ENCODE measurements at places on chromosomes 3 and 15.

DNA sequence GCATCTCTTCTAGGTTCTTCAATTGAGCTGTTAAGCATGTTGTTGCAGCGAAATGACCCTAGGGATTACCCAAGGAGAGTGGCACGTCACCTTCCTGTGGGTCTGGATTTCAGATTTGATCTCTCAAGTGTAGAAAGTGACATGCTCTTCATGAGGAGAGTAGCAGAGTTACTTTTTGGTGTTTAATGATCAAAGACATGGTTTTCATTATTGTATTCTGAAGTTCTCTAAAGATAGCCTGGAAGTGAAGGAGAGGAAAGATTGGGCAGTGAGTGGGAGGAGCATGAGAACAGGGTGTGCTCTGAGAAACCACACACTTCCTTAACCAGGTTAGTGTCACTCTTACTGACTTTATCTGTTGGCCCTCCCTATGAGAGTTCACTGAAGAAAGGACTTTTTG is 153.6 kb downstream of the AKAP13 start:
- DNase-seq: peak; percentile 28

DNA sequence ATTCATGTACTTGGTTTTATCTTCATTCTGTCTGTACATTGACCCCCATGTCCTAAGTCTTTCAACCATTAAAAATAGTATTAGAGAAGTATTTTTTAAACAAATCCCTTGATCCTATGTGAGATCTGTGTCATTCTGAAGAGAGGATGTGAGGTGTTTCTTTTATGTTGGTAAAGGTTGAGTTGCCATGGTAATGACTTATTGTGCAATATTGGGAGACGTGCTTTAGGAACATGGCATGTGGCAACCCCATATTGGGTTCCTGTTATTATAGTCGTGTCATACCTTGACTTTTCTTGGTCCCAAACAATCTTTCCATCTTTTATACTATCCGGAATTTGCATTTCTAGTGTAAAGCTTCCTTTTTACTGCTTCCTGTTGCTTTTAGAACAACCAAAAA is 203.1 kb downstream of the KCNAB1 start:
- DNase-seq: no peak

DNA sequence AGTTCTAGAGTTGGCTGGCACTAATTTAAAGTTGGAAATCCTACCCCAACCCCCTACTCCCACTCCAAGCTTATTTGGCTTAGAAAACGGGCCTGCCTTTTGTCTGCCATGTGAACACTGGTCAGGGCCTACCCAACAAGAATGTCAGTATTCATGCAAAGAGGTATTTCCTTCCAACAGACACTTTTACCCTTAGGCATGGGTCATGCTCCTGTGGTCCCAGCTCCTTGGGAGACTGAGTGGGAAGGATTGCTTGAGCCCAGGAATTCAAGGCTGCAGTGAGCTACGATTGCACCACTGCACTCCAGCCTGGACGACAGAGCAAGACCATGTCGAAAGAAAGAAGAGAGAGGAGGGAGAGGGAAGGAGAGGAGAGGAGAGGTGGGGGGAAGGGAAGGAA is 137.5 kb upstream of the LRTM1 start:
- DNase-seq: no peak

DNA sequence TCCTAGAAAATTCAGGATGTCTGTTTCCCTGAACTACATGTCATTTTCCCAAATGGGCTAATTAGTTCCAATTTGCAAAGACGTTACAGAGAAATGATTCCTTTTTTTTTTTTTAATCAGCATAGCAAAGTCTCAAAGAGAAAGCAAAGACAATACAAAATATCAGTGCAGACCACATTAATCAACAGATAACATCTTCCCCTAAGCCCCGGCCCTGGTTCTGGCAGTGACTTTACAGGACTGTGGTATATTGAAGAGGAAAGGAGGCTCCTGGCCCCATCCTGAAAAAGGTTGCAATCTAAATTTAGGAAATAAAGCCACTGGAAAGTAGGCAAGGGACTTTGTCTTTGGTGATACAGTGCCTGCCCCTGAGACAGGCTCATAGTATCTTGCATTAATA is 836.5 kb downstream of the NTRK3 start:
- DNase-seq: no peak

GRCh38 chr3:112086875-112087524 is 811 bp downstream of the C3orf52 start:
- DNase-seq: no peak
